ENCODE measurements at places on chromosomes 7 and 10. TPM values are rescaled to one million over a fixed set of nuclear protein-coding genes. Genes with fewer than 3 reads are reported as not detected.

DNA sequence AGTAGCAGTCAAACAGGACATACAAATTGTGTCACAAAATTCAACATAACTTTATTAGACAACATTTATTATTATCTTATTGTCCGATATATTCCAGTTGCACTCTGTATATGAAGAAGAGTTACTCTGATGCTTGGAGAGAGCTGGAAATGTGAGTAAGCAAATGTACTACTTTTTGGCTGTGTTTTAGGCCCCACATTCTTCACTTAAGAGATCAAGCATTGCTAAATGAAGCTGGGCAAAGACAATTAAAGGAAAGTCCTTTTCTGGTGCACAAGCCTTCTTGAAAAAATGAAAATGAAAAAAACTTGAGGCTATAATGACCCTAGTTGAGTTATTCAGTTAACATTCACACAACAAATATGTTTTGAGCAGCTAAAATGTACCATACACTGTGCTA is 26.1 kb downstream of the MYPN start:
- DNase-seq, result no peak

DNA sequence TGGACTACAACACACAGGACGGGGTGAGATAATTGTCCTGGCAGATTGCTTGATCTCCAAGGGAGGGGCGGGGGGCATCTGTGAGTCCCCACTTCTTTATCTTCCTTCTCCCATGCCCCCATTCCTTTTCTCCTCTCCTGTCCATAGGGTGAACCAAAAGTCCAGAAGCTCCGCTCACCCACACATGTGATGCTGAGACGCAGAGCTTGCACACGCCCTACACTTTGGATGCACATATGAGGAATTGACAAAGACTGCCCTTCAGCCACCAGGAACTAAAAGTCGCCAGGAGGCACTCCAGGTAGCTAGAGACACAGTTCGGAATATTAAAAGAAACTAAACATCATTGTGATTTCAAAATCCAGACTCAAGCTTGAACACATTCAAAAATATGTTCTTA is 112.7 kb upstream of the FGFR2 start:
- DNase-seq, result no peak

DNA sequence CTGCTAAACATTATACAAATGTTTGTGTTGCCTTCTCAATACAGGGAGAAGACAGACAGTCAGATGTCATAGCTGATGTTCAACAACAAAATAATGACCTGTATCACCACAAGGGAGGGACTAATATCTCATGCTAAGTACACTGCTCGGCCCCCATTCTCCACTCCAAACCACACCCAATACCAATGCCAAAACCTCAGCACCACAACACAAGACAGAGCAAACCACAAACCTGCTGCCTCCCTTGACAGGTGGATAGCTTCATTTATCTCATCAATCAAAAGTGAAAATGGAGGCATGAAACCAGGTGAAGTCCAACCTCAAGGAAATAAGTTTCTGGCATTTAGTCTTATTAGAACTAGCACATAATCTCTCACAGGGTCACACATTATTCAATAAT is 109.5 kb downstream of the PARD3 start:
- no peak for DNase-seq

Gene NFE2L3
- total RNA-seq, result 19.2 TPM

- DNase-seq, result no peak
These were observed 1.6 kb upstream of the DNAJB6 start for GRCh38 chr7:157335236-157335635.

Gene NEUROG3
- not detected for total RNA-seq
